ENCODE measurements at places on chromosomes 13 and 19.
A peak's percentile ranks its signal among the peaks of the same experiment; 100 is the strongest.

DNA sequence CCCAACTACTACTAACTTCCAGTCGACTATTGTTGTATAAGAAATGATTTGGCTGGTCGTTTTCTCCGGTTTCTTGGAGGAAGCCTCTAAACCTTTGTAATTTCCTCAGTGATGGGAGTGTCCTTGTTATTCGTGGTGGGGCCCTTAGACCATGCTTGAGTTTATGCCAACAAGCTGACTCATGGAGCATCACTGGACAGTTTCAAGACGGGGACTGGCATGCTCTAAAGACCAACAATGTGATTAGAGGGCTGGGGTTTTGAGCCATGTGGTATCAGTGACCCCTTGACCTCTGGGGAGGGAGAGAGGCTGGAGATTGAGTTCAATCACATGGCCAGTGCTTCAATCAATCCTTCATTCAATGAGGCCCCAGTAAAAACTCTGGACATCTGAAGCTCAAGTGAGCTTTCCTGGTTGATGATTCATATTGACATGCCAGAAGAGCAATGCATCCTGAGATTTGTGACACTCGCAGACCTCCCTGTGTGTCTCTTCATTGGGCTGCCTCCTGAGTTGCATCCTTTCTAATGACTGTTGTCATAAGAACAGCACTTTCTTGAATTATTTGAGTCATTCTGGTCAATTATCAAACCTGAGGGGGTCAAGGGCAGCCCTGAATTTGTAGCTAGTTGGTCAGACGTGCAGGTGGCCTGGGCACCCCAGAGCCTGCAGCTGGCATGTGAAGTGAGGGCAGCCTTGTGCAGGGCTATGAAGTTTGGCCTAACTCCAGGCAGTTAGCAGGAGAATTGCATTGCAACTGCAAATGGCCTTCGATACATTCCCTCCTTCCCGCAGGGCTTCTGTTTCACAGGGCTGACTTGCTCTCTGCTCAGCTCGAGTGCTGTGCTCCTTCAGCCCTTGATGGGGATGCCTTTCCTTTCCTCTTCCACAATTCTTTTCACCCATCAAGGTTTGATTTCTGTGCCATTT is 246.5 kb downstream of the FGF9 start:
- peak; percentile 54 for DNase-seq

- DNase-seq = no peak
Observed at GRCh38 chr13:66367356-66367755, 862.8 kb downstream of the PCDH9 start.

GRCh38 chr13:76383676-76384461 is 502.3 kb downstream of the KCTD12 start:
- DNase-seq = no peak

GRCh38 chr13:78977311-78977710 is 318.4 kb upstream of the OBI1 start:
- no peak for DNase-seq

GRCh38 chr19:4717191-4717965 is 6.3 kb downstream of the DPP9 start:
- peak; percentile 32 for DNase-seq

GRCh38 chr13:44785401-44785800 is 203.9 kb downstream of the NUFIP1 start:
- no peak for DNase-seq

DNA sequence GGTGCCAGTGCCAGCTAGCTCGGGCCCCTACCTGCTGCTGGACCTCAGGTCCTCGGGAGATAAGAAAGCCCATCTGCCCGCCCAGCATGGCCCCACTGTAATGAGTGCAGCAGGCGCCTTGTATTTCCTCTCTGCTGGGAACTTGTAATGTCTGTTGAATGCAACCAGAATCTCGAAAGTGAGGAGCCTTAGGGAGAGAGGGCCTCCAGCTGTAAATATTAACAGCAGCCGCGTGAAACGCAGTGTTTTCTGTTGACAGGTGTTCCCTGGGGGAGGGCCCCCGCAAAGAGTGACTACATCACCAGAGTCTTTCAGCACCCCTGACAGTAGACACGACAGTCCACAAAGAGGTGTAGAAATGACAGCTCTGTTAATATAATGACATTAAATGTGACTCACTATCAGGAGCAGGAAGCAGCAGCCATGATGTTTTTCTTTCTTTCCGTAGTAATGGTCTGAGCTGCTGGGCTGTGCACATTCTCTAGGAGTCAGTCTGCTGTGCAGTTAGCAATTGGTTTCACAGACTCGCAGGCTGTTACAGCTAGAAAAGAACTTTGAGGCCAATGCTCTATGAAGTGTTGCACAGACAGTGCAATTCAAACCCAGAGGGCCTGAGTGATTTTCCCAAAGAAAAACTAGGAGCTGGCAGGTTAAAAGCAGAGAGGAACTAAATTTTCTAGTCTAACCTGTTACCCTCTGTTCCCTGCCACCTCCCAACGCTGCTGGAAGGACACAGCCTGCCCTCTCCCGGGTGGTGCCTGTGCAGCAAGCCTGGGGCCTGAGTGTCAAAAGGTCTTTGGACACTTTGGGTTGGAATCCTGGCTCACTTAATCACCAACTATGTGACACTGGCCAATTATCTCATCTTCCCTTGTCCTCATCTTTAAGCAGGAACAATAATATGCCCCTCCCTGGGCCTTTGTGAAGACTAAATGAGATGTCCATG is 58.6 kb upstream of the WASF3 start:
- DNase-seq = no peak

DNA sequence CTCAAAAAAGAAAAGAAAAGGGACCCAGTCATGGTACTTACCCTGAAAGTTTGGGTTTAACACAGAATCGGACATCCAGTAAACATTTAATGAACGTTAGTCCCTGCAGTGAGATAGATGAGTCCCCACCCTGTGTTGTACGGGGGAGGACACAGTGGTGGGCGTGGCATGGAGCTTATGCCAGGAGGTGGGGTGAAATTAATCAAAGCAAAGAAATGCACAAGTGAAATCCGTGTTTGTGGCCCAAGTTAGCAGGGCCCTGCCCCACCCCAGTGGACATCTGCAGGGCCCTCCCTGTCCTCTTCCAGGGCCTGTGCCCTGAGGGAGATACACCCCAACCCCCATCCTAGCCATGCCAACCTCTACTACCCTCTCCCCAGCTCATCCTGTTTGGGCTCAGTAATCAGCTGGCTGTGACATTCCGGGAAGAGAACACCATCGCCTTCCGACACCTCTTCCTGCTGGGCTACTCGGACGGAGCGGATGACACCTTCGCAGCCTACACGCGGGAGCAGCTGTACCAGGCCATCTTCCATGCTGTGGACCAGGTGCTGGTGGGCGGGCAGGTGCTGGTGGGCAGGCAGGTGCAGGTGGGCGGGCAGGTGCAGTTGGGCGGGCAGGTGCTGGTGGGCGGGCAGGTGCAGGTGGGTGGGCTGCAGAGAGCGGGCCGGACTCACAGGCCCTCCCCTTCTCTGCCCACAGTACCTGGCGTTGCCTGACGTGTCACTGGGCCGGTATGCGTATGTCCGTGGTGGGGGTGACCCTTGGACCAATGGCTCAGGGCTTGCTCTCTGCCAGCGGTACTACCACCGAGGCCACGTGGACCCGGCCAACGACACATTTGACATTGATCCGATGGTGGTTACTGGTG is 3.9 kb downstream of the MCOLN1 start:
- DNase-seq = no peak

GRCh38 chr13:97495678-97496077 is 61.7 kb downstream of the RAP2A start:
- no peak for DNase-seq

GRCh38 chr13:37288057-37288720 is 182.7 kb upstream of the CSNK1A1L start:
- no peak for DNase-seq

DNA sequence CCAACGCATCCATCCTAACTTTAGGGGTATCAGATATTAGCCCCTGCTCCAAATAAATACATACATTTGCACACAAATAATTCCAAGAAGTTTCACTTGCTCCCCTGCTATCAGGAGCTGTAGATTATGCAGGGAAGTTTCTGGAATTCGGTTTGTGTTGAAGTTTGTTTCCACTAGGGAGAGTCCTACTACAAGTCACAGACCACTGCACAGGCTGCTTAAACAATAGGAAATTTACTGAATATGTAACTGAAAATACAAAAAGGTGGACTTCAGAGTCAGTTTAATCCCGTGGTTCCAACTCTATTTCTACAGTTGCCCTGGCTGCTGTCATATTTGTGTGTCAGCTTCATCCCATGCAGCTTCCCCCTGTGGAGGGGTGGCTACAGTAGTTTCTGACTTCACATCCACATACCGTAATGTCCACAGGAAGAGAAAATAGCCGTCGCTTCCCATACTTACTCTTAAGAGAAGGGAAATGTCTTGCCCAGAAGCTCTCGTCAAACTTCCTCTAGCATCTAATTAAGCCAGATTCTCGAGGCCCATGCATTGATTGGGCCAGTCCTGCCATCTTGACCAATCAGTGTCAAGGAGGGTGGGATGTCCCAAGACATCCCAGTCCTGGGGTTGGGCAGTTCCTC is 286.6 kb downstream of the COG6 start:
- no peak for DNase-seq

DNA sequence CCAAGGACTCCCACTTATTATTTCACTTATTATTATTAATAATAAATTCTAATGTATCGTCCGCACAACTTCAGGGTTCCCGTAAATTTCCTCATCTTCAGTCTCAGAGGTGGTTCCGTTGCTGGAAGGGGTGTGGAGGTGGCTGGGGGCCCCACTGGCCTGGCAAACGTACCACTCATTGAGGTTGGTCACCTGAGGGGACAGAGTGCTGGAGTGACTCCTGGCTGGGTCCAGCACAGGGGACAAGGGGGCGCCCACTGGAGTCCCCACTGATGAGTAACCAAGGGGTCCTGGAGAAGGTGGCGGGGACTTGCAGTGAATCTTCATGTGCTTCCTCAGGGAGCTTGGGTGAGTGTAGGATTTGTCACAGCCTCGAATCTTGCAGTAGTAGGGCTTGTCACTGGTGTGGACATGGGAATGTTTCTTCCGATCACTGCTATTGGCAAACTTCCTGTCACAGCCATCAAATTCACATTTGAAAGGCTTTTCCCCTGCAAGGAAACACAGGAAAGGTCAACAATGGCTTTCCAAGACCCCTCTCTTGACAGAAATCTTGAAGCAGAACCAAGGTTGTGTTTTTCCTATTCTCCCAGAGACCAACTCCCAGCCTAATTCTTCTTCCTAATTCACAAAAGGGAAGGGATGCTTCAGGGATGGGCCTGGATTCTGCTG is 6.1 kb downstream of the ZIC5 start:
- peak; percentile 69 for DNase-seq

GRCh38 chr13:113093580-113094409 is 11.8 kb upstream of the F7 start:
- DNase-seq = no peak

DNA sequence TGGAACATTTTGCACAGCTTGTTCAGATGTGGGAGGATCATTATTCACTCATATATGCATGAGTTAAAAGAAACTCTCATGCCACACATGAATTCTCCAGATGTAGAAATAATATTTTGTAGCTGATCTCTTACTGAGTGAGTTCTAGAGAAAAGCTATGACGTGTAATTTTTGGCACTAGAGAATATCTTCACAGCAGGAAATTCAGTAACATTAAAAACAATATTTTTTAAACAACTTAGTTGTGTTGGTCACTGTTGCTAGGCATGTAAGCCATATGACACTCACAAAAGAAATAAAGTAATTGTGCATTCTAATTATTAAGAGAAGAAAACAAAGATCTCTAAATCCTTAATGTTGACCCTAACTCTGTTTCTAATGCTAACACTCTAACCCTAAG is 371.4 kb upstream of the SLC10A2 start:
- no peak for DNase-seq

DNA sequence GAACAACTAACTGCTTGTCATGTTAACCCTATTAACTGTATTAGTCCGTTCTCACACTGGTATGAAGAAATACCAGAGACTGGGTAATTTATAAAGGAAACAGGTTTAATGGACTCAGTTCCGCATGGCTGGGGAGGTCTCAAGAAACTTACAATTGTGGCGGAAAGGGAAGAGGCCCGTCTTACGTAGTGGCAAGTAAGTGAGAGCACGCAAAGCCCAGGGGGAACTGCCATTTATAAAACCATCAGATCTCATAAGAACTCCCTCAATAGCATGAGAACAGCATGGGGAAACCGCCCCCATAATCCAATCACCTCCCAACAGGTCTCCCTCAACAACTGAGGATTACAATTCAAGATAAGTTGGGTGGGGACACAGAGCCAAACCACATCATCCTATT is 34.7 kb downstream of the PHF11 start:
- no peak for DNase-seq

GRCh38 chr13:31545616-31546015 is 193.7 kb upstream of the RXFP2 start:
- no peak for DNase-seq

DNA sequence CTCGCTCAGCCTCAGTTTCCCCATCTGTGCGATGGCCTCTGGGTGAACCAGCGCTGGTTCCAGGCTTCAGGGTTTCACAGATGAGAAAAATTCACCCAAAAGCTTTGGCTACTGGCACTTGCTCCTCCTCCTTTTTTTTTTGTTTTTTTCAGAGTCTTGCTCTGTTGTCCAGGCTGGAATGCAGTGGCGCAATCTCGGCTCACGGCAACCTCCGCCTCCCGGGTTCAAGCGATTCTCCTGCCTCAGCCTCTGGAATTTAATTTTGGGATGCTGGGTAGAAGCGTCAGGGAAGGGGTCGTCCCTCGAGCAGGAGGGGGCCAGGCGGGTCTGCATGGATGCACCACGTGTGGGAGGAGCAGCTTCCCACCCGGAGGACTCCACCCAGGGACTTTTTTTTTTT is 7.0 kb downstream of the PRSS57 start:
- no peak for DNase-seq

- DNase-seq = no peak
Observed at GRCh38 chr19:41302624-41303351, 7.2 kb upstream of the CCDC97 start.

GRCh38 chr19:34503531-34504272 is 22.1 kb downstream of the WTIP start:
- no peak for DNase-seq

- no peak for DNase-seq
Observed at GRCh38 chr19:13827656-13828055, 32.4 kb downstream of the ZSWIM4 start.

DNA sequence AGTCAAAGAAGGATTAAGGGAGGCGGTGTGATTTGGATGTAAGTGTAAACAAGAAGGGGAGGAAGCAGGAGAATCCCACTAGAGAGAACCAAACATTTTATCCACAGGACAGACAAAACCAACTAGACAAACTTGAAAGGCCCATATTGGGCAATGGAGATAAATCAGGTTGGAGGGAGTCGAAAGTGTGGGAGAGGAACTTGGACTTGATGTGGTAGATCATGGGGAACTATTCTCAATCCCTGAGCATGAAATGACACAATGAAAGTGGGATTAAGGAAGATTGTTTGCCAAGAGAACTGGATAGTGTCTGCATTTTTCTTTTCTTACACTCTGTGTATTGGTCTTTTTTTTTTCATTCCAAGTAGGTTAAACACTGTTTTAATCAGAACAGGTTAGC is 17.9 kb downstream of the GPR183 start:
- no peak for DNase-seq
